ENCODE measurements at places on chromosomes 5 and 9.

DNA sequence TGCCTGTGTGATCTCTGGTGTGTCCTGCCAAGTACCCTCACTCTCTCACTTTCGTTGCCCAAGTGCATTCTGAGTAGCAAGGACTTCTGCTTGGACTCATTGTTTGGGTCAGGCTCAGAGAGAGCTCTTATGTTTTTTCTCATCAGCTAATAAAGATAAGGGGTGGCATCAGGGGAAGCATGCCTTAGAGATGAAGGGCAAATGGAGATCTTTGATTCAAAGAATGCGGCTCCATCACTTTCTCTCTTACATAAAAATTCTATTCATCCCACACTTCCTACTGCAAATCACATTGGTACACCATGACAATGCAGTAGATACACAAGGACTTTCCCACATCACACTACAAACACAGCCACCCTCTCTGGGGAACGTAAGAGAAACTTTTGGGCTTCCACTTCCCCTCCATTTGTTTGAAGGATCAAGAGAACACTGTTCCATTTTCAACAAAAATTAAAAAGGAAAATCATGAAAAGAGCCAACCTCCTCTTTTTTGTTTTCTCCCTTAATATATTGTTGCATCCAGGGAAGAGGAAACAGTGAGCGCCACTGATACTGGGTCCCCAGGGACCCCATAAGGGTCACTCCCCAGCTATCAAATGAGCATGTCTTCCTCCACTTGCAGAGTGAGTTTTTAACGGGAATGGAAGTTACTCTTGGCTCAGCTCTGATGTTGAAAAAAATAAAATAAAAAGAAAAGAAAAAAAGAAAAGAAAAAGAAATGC is 73.0 kb downstream of the ZNF366 start:
- no peak for DNase-seq

DNA sequence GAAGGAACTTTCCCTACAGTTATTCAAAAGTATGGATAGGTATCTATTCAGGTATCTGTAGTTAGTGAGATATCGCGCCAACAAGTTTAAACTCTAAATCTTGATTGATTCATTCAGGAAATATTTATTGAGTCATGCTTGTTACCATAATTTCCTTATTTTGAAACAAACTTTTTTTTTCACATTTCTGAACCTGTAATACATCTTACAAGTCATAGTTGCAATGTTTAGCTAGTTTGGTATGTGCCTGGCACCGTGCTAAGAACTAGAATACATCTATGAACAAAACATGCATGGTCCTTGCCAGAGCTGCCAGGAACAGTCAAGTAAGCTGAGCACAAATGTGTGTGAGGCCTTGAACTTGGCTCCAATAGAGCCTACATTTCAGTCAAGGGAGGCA is 226.4 kb downstream of the PCSK5 start:
- DNase-seq = no peak

DNA sequence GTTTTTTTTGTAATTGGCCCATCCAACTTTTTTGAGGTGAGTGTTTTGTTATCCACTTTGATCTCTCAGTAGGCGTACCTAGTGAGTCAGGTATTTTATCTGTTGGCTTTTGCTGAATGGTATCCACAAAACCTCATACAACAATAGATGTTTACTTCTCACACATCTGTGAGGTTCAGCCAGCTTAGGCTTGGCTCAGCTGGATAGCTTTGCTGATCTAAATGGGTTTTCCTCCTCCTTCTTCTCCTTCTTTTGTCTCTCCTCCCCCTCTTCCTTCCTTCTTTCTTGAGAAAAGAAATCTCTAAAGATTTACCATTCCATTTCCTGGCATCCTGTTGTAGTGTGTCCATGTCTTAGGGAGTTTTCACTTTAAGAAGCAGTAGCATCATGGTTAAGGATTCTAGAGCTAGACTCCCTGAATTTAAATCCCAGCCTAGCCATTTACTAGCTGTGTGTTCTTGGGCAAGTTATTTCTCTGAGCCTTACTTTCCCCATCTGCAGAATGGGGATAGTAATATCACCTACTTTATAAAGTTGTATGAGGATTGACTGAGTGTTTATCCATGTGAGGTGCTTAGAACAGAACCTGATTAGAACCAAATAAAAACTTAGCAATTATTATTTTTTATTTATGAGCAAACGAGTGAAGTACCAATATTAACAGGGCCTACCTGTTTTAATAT is 126.3 kb downstream of the ARHGAP26 start:
- DNase-seq = no peak

DNA sequence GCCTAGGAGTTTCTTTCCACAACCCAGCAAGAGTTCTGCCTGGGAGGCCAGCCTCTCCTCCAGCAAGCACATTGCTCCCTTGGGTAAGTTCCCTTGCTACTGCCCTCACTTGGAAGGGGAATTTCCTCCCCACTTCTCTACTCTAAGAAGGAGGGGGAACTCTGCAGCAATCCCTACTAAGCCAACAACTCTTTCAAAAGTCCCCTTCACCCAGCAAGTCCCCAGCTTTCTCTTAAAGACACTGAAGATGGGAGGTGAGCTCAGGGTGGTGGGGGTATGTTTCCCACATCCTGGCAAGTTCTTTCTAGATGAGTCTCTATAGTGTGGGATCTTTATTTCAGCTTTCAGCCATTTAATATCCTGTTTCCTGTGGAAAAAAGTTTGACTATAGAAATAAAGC is 49.0 kb downstream of the PDE8B start:
- DNase-seq = peak; percentile 18

DNA sequence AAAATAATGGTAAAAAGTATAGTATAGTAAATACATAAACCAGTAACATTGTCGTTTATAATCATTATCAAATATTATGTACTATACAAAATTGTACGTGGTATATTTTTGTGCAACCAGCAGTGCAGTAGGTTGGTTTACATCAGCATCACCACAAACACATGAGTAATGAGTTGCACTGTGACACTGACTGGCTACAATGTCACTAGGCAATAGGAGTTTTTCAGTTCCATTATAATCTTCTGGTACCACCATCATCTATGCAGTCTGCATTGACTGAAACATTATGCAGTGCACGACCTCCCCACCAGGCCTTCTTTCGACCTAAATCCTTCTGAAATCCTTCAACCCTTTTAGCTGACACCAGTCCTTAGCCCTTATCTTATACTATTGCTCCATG is 105.8 kb downstream of the SREK1 start:
- no peak for DNase-seq

DNA sequence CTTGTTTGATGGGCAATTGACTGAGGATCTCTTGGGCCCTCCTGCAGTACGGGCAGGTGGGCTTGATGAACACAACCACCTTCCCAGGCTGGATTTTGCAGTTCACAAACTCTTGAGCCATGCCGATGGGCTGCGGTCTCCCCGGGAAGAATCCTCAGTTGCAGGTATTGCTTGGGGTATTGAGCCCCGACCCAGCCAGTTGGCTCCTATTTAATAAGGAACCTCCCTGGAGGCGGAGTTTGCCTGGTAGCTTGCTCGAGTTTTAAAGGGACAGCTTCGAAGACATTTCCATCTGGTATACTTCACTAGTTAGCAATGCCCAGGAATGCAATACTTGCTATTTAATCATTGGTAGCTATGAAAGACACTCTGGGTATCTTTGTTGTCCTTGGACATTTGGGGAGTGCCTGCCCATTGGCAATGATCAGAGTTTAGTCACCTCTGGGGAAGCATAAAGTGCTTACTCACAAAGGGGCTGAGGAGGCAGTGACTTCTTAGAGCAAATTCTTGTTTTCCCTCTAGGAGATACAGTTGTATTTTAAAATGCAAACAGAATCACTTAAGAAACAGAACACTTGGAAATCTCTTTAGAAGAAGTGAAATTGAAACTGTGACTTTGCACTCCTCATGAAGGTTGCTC is at the start of gene GLRX:
Gene GLRX, minus strand, starts transcription at position 185 of the 640 bp plus-strand sequence. Its CDS starts 64 bp downstream, at position 121.
- DNase-seq = peak; percentile 95

GRCh38 chr5:143384865-143385657 is 18.4 kb downstream of the NR3C1 start:
- DNase-seq = no peak

DNA sequence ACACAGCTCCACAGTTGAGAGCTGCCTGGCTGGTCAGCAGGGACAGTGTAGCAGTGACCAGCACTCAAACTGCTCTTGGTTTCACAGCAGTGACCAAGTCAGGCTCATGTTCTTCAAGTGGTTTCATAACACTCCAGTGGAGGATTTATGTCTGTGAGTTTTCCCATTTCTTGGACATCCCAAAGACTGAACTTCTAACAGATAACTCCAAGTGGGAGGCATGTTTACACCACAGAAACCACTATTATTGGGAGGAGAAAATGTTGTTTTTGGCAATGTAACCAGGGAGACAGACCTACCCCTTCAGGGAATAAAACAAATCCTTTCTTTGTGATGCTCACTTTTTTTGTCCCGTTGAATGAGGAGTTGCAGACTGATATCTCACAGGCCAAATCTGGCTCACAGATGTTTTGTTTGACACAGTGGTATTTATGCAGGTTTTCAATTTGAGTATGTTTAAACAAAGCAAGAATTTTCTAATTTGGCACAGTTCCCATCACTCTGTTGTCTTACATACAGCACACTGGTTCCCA is 141.5 kb downstream of the RMI1 start:
- peak; percentile 27 for DNase-seq

- DNase-seq = peak; percentile 92
Measured at GRCh38 chr5:56011835-56012234, 17.1 kb upstream of the IL6ST start.

GRCh38 chr5:152505442-152506042 is 100.5 kb upstream of the NMUR2 start:
- DNase-seq = peak; percentile 52

- DNase-seq = no peak
Measured at GRCh38 chr9:22160221-22160620, 151.1 kb upstream of the CDKN2B start.

DNA sequence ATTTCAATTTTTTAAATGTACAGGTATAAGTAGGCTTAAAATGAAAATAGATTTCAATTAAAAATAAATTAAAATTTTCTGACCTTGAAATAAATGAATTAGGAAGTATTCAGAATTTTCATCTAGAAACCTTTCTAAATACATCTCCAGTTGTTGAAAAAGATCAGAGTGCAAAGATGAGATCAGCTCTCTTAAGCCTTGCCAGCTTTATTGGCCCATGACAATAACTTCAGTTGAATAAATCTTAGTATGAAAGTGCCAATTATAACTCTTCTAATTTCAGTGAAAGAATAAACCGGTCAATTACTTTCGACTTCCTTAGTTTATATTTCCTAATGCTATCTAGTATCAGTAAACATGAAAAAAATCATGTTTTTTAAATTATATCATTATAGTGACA is 117.4 kb downstream of the FBXL17 start:
- no peak for DNase-seq

GRCh38 chr5:171945066-171945465 is 61.4 kb downstream of the FBXW11 start:
- no peak for DNase-seq

DNA sequence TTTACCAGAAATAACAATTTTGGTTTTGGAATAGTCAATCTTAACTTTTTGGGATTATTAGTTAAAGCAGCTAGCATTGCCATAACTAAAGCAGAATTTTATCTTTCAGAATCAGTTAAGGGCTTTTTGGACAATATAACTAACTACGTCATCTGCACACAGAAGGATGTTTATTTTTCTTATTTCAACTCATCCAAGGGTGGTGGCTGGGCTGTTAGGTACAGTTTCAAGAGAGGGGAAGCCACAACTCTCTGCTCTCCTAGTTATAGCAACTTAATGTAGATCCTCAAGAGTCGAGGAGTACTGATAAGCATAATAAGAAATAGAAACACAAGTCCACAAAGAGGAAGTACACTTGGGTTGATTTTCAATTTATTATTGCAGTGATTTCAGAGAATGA is 65.6 kb downstream of the ANKRD55 start:
- peak; percentile 49 for DNase-seq

GRCh38 chr9:74334271-74334670 is 162.9 kb upstream of the RORB start:
- no peak for DNase-seq

- peak; percentile 15 for DNase-seq
Measured at GRCh38 chr5:74903165-74903787, 37.1 kb upstream of the FAM169A start.

GRCh38 chr5:109558364-109558763 is 131.4 kb upstream of the MAN2A1 start:
- DNase-seq = no peak

GRCh38 chr5:176596689-176597416 is 13.1 kb downstream of the GPRIN1 start:
- no peak for DNase-seq

- no peak for DNase-seq
Measured at GRCh38 chr9:117453737-117454136, 38.9 kb upstream of the ASTN2 start.

DNA sequence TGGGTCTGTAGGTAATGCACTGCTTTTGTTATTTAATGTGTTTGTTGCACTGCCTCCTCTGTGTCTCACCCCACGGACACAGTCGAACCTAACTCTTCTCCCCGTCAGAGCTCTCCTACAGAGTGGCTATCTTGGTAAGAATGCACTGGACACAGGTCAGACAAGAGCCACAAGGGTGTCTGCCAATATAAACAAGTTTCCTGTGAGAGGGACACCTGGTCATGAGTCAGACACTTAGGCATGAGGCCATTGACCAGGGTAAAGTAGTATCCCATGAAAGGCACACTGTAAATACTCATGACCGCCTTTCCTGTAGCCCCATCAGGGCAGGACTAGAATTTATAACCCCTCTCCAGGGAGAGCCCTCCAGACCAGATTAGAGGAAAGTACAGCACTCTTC is 115.5 kb downstream of the SLC12A2 start:
- DNase-seq = peak; percentile 23

DNA sequence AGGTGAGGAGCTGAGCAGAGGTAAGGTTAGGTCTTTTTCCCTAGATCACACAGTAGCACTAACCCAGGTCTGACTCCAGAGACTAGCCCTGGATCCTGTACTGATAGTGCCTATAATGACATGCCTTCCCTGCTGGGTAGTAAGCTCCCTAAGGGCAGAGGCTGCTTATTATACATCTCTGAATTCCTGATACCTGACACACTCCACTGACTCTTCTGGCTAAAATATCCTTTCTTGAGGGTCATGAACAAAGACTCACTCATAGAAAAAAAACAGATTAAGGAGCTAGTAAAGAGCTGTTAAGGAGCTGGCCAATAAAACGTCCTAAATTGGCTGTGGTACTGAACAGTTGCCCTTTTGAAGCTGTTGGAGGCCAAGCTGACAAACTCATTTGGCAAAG is 149.0 kb upstream of the ITGA1 start:
- no peak for DNase-seq

GRCh38 chr9:77977210-77977611 is 54.4 kb downstream of the GNAQ start:
- peak; percentile 87 for DNase-seq

GRCh38 chr5:175447571-175447970 is 3.6 kb upstream of the DRD1 start:
- no peak for DNase-seq

Measured in EL (cell line).